ENCODE measurements at places on chromosomes 12 and 14.

DNA sequence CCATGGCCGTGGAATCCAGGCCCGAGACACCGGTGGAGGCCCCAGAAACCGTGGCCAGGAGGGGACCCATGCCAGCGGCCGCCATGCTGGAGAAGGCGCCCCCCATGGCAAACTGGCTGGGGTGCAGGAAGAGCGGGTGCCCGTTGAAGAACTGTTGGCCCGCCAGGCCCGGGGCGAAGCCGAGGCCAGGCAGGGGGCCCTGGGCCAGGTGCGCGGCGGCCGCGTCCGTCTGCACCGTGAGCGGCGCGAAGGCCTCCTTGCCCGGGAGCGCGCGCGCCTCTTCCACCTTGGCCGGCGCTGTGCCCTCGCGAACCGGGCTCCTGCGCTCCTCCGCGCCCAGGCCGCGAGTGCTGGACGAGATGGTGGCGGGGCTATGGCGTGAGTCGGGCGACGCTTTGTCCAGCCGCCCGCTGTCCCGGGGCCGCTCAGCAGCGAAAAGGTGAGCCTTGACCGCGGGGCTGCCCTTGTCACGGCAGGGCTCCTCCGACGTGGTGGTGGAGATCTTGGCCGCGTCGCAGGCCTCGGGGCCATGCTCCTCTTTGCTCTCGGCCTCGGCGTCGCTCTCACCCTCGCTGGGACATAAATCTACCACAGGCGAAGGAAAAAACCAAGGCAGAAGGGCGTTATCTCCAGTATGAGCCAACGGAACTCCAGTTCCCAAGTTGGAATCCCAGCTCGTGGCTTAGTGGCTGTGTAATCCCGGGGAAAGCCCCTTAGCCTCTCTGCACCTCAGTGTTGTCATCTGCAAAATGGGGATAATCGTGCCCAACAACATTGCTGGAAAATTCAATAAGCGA is 9.5 kb downstream of the TBX3 start:
- no peak for DNase-seq

GRCh38 chr12:114851981-114852380 is 168.0 kb upstream of the TBX3 start:
- DNase-seq = no peak

DNA sequence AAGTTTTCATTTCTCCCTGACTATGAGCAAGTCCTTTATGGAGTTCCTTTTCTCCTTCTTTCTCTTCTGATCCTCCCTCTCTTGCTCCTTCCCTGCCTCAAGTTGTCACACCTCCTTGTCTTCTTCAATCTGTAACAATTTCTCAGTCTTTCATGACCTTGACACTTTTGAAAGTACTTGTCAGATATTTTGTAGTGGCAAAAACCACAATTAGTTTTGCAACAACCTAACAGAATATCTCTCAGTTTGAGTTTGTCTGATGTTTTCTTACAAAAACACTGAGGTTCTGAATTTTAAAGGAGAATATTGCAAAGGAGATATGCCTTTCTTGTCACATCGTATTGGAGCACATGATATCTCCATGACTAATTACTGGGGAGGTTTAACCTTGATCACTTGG is 4.1 kb upstream of the CRADD start:
- no peak for DNase-seq

DNA sequence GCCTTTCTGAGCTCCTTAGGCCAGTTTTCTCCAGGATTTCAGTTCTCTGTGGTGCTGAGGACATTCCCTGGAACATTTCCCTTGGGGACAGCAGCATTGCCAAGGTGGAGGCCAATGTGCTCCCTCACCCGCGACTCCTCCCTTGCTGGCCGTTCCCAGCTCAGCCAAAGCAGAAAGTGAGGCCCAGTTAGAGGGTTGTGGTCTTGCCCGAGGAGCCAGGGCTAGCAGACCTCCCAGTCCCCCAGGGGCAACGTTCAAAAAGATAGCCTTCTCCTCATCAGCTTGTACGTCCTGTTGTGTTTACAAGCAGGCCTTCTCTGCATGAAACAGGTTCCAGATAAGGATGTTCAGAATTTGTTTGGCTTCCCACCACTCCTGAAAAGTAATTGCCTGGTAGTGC is 78.4 kb downstream of the SSPN start:
- no peak for DNase-seq

GRCh38 chr12:109052097-109052413 is 321 bp upstream of the USP30 start:
- DNase-seq = no peak

- DNase-seq = no peak
These were observed 60.6 kb downstream of the ARL6IP4 start for GRCh38 chr12:123041042-123041531.

- DNase-seq = no peak
These were observed 10.9 kb downstream of the RTL1 start for GRCh38 chr14:100892496-100893227.
